ENCODE measurements at places on chromosomes 1 and 21. TPM values are rescaled to one million over a fixed set of nuclear protein-coding genes. Genes with fewer than 3 reads are reported as not detected.
A peak's percentile ranks its signal among the peaks of the same experiment; 100 is the strongest.

PRAMEF18 gene
- not detected for total RNA-seq

CFHR4 gene
- not detected for total RNA-seq

DENND2C gene
- total RNA-seq: 18.9 TPM

OBSCN gene
- 19.6 TPM for total RNA-seq

MSH4 gene
- 0.75 TPM for total RNA-seq

CYP4X1 gene
- not detected for total RNA-seq

RASSF5 gene
- 3.5 TPM for total RNA-seq

ATP1A2 gene
- not detected for total RNA-seq

SPTA1 gene
- total RNA-seq: not detected

IFNLR1 gene
- 12.5 TPM for total RNA-seq

RNU1-3 gene
- under 0.01 TPM for total RNA-seq

TMEM82 gene
- total RNA-seq: not detected

OR2T35 gene
- total RNA-seq: not detected

- DNase-seq: peak; percentile 62
These were observed 28.4 kb downstream of the RNF11 start for GRCh38 chr1:51264451-51264850.

- DNase-seq: no peak
These were observed 200.0 kb downstream of the NFIA start for GRCh38 chr1:61282387-61282786.

GRCh38 chr1:54581621-54582035 lies 33.6 kb downstream of the ACOT11 start:
- DNase-seq: peak; percentile 93

GRCh38 chr1:197145446-197146024 lies 934 bp downstream of the ASPM start:
- DNase-seq: no peak

DNA sequence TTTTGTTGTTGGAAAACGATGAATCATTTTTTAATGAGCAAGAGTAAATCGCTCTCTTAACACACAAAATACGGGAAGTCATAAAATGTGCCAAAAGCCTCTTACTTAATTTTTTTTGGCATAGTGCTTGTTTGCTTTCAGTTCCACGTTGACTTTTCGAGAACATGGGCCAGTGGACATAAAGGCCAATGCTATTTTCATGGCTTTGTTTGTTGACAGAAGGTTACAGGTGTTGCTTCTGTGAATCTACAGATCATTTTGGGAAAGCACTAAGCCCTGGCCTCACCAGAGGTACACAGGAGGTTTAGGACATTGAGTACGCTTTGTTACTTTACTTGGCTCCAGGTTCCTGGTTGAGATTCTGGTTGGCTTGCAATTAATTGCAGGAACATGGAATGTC lies 199.4 kb upstream of the HMCN1 start:
- no peak for DNase-seq

- peak; percentile 82 for DNase-seq
These were observed 94.2 kb downstream of the ARHGEF10L start for GRCh38 chr1:17633654-17634053.

- no peak for DNase-seq
These were observed 61.8 kb upstream of the ETS2 start for GRCh38 chr21:38743772-38744529.

- DNase-seq: no peak
These were observed 437.7 kb downstream of the OMA1 start for GRCh38 chr1:58108783-58109182.

- DNase-seq: no peak
These were observed 5.1 kb downstream of the SDC3 start for GRCh38 chr1:30903343-30904034.

- DNase-seq: no peak
These were observed 4.9 kb downstream of the TPM3 start for GRCh38 chr1:154186852-154187501.

- peak; percentile 92 for DNase-seq
These were observed 3.1 kb downstream of the TACSTD2 start for GRCh38 chr1:58573705-58574591.

GRCh38 chr1:212301580-212301979 lies 16.4 kb downstream of the PPP2R5A start:
- DNase-seq: no peak

- no peak for DNase-seq
These were observed 81.4 kb downstream of the NCAM2 start for GRCh38 chr21:21079646-21080045.

DNA sequence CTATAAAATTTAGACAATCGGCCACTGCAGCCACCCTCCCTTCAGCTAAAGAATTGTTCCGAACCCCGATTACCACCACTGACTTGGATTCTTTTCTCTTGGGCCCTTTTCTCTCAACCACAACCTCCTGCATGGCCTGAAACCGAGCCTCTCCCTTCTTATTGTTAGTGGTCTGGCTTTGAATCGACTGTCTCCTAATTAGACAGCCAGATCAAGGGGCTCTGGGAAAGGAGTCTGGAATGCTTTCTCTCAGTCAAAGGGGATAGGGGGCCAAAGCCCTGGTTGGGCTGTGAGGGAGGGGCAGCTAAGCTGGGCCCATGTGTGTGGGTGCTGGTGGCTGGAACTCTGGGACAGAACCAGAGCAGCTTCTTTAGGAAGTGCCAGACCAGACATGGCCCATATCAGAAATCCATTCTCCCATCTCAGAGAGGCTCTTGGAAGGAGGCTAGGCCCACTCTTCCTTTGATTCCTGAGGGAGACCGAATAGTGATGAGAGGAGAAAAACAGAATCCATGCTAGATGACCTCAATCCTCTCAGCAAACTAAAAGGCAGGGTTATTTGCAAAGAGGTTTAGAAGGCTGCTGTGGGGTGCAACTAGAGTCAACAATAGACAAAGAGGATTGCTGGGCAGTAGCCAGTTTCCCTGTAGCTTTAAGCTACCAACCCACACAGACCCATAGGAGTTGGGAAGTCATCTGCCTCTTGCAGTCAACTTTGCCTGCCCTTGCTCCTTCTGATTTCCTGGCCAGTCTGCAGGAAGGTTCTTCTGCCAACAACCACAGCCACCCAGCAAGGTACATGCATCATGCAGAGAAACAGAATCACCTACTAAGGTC lies 117.6 kb downstream of the AK5 start:
- no peak for DNase-seq

DNA sequence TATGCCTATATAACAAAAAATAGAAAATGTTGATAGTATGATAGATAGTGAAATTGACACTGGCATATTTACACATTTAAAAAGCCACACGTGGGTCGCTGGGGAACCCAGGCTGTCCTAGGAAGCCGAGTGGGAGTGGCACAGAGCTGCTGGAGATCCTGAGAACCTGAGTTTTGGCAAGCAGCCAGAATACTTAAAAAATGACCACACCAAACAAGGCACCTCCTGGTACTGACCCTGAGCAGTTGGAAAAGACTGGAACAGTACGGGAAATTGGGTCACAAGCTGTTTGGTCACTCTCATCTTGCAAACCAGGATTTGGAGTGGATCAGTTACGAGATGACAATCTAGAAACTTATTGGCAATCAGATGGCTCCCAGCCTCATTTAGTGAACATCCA lies 111.5 kb downstream of the ZFYVE9 start:
- DNase-seq: no peak

GRCh38 chr1:86388777-86389176 lies 7.3 kb downstream of the ODF2L start:
- no peak for DNase-seq

GRCh38 chr1:230919207-230919606 lies 50.9 kb upstream of the C1orf198 start:
- no peak for DNase-seq

DNA sequence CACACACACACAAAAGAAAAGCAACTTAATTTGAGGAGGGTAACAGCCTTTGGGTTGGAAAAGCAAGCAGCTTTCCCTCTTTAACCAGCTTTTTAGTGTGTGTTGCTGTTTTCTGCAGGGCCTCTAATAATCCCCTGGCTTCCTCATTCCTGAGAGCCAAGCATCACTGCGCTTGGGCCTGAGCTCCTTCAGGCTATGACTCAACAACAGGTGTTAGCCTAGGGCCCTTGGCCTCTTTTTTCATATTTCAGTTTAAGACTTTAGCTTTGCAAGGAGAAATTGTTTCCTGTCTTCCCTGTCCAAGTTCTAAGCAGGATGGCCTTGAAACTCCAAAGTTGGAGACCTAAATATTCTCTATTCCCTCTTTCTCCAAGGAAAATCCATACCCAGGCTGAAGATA lies 26.2 kb upstream of the SNX27 start:
- peak; percentile 70 for DNase-seq

DNA sequence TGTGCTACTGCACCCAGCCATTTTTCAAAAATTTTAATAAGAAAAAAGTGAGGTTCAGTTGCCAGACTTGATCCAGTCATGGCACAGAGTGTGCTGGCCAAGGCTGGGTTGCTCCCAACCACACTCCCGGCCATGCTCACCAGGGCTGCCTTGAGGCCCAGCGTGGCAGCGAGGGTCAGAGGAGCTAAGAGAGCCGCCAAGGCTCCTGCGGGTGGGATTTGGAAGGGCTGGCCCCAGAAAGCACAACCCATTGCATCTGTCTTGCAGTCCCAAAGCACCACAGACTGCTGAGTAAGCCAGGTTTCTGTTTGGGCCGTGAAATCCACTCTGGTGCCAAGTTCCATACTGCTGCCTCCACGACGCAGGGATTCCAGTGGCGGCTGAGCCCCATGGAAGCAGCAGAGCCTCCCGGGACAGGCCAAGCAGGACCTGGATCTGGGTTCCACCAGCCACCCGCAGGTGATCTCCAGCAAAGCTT lies 22.6 kb downstream of the ZBTB17 start:
- no peak for DNase-seq

- DNase-seq: no peak
These were observed 48.7 kb upstream of the ZC3H11B start for GRCh38 chr1:219661464-219662092.

DNA sequence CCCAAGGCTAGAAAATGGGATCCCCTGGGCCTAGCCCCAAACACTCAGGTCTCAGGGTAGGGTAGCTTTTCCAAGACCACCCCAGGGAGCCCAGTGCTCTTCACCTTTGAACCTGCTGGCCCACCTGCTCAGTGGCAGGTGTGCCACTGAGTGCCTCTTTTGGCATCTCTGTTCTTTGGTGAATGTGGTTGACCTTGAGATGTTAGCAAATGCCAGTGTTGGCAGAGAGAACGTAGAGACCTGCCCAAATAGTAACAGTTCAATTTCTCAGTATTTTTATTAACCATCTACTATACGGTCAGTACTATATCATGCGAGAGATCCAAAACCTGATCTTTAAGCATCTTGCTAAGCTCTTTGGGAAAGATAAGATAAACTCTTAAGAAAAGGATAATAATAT lies 128.2 kb downstream of the PEX14 start:
- no peak for DNase-seq

GRCh38 chr21:41235201-41235600 lies 67.2 kb downstream of the BACE2 start:
- no peak for DNase-seq

GRCh38 chr21:42144679-42145568 lies 73.8 kb downstream of the UMODL1 start:
- no peak for DNase-seq

- no peak for DNase-seq
These were observed 2.7 kb downstream of the VCAM1 start for GRCh38 chr1:100722221-100722620.

DNA sequence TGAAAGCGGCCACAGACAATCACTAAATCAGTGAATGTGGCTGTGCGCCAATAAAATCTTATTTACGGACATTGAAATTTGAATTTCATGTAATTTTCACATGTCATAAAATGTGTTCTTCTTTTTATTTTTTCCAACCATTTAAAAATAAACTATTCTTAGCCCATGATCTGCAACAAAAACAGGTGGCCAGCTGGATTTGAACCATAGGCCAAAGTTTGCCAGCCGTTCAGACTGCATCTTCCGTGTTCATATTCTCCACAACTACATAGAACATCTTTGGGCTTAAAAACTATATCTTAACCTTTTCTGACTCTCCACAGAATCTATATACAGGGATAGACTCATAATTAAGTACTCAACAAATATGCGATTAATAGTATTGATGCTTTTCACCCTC lies 81.2 kb upstream of the RALGPS2 start:
- no peak for DNase-seq
